ENCODE measurements at places on chromosomes 6 and 20.

- no peak for DNase-seq
These were observed 138.9 kb upstream of the NUP153 start for GRCh38 chr6:17845598-17845997.

DNA sequence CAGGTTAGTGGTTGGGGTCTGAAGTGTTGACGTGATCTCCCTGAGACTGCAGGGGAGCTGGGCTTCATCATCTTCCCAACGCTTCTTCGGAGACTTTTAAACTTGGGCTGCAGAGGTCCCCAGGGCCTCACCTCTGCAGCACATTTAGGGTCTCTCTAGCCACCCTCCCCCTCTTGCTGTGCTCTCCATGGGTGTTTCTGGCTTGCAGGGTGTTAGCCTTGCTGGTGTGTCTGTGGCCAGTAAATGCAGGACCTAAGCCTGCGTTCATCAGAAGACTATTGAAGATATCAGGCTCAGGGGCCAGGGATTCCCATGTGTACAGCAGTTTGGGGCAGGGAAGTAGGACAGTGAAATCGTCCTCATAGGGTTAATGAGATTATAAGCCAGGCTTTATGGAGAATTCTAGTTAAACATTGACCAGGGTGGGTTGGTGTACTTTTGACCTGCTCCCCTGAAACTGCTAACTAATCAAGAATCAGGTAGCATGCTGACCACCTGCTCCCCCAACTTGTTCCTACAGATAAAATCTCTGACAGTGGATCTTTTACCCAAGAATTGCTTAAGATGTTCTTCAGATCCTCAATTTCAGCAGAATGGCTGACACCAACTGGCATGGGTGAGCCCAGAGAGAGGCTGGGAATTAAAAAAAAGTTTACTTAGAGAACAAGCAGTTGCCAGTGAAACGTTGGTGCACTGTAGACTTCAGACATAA is 3.8 kb upstream of the DDO start:
- no peak for DNase-seq

GRCh38 chr6:139514819-139515218 is 140.4 kb upstream of the CITED2 start:
- DNase-seq = no peak

DNA sequence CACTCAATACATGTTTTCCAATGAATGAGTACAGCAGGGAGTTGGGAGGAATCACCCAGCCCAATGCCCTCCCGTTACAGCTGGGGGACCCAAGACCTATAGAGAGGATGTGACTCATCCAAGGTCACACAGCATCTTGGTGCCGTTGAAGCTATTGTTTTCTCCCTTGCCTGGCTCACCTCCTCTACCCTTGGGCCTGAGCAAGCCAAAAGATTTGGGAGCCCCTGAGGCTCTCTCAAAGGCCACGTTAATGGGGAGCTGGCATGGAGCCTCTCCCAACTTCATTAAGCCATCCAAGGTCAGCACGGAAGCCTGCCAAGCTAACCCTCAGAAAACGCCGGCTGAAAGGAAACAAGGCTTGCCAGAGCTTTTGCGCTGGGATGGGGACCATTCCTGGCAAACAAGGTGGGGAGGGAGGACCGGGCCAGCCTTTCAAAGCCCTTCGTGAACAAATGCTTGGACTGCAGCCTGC is 30.4 kb downstream of the KCNB1 start:
- DNase-seq = no peak

DNA sequence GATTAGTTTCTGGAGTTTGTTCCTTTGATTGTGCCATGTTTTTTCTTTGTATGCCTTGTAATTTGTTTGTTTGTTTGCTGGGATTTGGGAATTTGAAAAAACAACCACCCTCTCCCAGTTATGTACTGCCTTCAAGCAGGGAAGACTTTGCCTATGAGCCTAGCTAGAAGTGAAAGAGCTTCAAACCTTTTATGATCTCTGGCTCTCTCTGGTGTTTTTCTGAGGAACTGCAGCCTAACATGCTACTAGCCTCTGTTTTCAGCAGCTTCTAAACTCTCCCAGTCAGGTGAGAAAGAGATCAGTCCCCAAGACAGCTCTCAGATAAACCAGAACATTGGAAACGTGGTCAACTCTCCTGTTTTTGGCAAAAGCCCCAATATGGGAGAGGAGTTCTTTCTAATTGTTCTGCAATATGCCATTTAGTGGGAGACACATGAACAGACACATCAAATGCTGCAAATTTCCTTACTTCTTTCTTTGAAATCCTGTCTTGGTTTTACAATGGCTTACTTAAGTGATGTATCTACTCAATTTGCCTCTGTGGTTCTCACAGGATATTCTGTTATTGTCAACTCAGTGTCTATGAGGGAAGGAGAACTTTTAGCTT is 58.9 kb upstream of the SERINC1 start:
- DNase-seq = peak; percentile 78

GRCh38 chr6:108210556-108210955 is 44.7 kb downstream of the NR2E1 start:
- DNase-seq = peak; percentile 15

GRCh38 chr6:142842418-142843261 is 102.3 kb downstream of the HIVEP2 start:
- DNase-seq = peak; percentile 84

GRCh38 chr6:15087186-15087589 is 158.7 kb upstream of the JARID2 start:
- no peak for DNase-seq

- DNase-seq = no peak
These were observed 372.0 kb upstream of the FLRT3 start for GRCh38 chr20:14709439-14709838.

GRCh38 chr6:35392773-35393672 is 50.7 kb downstream of the PPARD start:
- no peak for DNase-seq

DNA sequence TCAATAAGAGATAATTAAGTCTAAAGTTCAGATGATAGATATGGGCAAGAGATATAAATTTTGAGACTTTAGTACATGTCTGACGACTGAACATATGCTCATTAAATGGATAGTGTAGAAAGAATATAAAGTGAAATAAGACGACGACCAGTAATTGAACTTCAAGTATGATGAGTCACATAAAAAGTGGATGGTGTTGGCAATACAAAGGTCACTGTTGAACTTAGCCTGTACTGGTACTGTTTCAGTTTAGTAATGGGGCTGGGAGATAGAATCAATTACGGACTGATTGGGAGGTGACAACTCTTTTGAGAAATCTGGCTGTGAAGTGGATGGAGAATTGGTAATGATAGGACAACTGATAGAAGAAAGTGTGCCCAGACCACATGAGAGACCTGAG is 68.1 kb downstream of the IBTK start:
- DNase-seq = no peak

- DNase-seq = peak; percentile 33
These were observed 29.5 kb downstream of the CDYL start for GRCh38 chr6:4805553-4806336.

DNA sequence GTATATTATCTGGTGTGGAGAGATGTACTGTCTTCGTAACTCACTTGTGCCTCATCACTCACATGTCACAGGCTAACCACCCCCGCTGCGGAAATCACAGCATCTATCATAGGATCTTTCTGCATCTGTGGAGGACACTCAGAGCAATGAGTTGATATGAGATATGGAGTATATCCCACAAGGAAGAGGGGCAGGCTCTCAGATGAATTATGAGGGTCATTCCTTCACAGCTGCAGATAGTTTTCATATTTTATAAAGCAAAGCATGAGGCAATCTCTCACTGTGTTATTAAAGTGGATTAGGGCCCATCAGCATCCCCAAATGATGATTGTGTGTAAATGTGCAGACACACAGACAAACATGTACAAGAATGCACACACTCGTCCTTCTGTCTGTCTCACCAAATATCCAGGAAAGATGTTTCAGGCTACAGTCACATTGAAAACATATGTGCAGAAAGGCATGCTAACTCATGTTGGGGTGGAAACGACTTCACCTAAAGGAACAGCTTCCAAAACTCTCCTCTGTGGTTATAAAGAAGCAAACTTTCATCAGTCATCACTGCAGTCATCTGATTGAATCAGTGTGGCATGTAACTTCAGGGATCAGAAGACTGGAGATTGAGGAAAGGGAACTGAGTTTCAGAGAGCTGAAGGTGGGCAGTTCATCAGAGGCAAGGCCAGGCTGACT is 164.7 kb downstream of the FOXC1 start:
- DNase-seq = no peak

- peak; percentile 23 for DNase-seq
These were observed 59.9 kb downstream of the RTN4IP1 start for GRCh38 chr6:106569428-106569827.

DNA sequence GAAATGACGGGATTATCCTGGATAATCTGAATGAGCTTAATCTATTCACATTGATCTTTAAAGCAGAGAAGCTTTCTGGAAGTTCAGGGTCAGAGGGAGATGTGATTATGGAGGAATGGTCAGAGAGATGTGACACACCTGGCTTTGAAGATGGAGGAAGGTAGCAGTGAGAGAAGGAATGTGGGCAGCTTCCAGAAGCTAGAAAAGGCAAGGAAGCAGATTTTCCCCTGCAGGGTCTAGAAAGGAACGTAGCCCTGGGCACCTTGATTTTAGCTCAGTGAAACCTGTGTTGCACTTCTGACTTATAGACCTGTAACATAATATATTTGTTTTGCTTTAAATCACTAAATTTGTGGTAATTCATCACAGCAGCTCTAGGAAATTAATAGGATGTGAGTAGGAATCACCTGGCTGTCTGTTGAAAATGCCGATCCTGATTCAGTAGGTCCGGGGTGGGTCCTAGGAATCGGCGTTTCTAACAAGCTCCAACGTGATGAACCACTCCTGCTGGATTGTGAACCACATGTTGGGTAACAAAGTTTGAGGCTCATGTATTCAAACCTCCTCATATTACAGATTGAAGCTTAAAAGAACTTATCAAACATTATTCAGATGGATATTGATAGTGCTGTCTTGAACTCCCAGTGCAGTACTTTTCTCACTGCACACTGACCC is 157.0 kb downstream of the GJA1 start:
- no peak for DNase-seq

DNA sequence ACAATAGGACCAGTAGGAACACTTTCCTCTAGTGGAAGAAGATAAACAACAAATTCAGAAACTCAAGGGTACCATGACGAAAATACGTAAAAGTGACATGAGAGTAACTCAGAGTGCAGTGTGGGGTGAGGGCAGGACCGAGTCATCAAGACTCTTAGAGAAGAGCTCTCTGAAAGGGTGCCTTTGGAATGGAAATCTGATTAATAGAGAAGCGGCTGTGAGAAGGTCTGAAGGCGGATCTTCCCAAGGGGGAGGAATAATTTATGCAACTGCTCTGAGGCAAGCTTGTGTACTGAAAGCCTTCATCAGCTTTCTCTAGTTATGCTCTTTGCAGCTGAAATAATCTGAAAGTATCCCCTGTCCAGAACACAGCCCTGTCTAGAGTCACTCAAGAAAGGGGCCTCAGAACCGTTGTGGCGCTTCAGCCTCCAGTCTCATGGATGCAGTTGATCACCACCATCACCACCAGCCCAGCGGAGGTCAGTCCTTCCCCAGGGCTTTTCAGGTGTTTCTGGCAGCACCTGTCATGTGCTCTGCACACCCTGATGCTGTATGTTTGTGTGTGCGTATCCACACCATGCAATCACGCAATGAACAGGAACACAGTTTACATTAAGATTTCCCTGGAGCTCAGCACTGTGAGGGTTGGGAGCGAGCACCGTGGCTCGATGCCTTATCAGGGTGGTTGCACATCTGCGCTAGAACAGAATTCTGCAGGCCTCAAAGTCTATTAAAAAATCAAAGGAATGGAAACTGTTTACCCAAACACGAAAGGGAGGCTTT is 396.5 kb downstream of the SMOC2 start:
- no peak for DNase-seq

- no peak for DNase-seq
These were observed 18.9 kb downstream of the TFAP2A start for GRCh38 chr6:10395704-10396546.

GRCh38 chr6:21912151-21912832 is 318.7 kb downstream of the SOX4 start:
- no peak for DNase-seq

- no peak for DNase-seq
These were observed 782 bp downstream of the TRMT11 start for GRCh38 chr6:125987026-125987617.

GRCh38 chr6:108942556-108943492 is 94.6 kb downstream of the ARMC2 start:
- DNase-seq = no peak

DNA sequence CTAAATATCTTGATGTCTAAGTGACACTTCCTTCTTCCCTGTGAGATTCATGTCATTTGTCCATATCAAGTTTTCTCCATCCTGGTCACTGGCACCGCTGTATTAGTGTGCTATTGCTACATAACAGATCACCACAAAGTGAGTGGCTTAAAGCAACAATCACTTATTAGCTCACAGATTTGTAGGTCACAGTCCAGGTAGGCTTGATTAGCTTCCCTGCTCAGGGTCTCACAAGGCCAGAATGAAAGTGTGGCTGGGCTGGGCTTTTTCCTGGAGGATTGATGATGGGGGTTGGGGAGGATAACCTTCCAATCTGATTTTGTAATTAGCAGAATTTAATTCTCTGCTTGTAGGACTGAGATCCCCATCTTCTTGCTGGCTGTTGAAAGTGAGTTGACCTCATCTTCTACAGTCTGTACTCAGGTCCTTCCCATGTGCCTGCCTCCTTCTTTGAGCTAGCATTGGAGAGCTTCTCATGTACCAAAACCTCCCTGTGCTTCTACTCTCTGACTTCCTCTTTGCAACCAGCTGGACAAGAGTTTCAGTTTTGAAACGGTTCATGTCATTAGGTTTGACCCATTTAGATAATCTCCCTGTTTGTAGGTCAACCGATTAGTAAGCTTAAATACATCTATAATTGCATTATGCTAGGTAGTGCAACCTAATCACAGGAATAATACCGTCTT is 152.4 kb upstream of the MAN1A1 start:
- DNase-seq = peak; percentile 52

DNA sequence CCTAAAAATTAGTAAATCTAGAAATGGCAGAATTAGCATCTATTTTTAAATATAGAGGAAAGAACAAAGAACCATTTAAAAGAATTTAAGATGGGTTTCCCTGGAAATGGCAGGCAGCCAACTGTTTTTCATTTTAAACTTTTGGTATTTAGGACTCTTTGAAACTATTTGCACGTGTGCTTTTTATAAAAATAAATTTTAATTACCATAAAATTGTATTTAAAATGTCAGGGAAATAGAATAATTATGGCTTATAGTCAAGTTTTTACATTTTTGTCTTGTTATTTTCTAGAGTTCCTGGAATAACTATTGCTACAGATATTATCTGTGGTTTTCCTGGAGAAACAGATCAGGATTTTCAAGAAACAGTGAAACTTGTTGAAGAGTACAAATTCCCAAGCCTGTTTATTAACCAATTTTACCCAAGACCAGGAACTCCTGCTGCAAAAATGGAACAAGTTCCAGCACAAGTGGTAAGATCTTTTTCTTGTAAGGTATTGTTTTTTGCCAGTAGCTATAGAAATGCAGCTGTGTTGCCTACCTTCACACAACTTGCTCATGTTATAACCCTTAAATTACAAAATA is 528.7 kb upstream of the SOX4 start:
- DNase-seq = no peak

- DNase-seq = no peak
These were observed 17.2 kb upstream of the MDGA1 start for GRCh38 chr6:37714836-37715420.

- DNase-seq = no peak
These were observed 11.4 kb downstream of the ZC3H12D start for GRCh38 chr6:149473080-149474052.

- peak; percentile 45 for DNase-seq
These were observed 325.2 kb downstream of the NRN1 start for GRCh38 chr6:5681480-5681879.

All from suppressor macrophage treated with lipopolysaccharide for 4 hours (primary cell).